ENCODE measurements at places on chromosomes 3 and 15. TPM values are rescaled to one million over a fixed set of nuclear protein-coding genes. Genes with fewer than 3 reads are reported as not detected.

Gene TUSC7
- not detected for total RNA-seq

Gene MASP1
- 1.2 TPM for total RNA-seq

Gene PLA2G4F
- total RNA-seq, result not detected

DNA sequence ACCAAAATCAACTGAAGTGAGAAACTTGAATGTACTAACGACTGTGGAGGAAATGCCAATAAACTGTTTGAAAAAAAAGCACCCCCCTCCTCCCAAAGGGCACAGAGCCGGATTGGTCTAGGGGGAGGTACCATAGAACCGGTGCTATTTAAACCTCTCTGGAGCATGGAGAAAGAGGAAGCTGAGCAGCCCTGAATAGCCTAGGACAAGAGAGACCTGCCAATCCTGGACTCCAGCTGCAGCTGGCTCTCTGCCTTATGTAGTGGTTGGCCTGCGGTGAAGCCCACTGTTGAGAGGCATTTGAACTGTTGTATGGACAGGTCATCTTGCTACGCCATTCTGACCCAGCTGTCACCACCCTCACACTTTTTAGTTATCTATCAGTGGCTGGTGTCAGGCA, 1.5 kb upstream of the SH3GL3 start:
- DNase-seq, result no peak

- peak; percentile 35 for DNase-seq
Observed at GRCh38 chr3:99637016-99637367, 1.4 kb upstream of the COL8A1 start.

DNA sequence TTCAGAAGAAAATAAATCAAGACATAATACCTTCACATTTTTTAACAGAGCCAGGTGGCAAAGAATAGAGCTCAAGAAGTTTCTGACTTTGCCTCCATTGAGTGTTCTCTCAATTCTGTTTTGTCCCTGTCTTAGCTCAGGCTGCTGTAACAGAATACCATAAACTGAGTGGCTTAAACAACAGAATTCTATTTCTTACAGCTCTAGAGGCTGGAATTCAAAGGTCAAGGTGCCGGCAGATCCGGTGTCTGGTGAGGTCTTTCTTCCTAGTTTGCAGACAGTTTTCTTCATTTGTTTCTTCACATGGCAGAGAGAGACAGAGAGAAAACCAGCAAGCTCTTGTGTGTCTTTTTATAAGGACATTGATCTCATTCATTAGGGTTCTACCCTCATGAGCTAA, 25.6 kb downstream of the IQCH start:
- DNase-seq, result no peak

DNA sequence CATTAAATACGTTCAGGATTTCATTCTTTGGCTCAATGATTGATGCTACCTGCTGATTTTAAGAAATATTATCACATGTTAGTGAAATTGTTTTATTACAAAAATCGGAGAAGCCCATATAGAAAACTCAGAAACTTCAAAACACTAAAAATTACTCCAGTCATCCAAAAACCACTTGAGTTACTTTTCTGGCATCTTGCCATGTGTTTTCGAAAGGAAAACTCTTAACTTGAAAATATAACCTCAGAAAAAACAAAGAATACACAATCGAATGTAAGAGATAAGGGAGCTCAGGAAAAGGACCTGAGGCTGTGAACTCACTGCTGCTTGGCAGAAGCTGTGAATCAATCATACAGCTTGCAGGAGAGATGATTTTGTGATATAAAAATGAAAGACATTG, 151.3 kb upstream of the SLITRK3 start:
- DNase-seq, result no peak

DNA sequence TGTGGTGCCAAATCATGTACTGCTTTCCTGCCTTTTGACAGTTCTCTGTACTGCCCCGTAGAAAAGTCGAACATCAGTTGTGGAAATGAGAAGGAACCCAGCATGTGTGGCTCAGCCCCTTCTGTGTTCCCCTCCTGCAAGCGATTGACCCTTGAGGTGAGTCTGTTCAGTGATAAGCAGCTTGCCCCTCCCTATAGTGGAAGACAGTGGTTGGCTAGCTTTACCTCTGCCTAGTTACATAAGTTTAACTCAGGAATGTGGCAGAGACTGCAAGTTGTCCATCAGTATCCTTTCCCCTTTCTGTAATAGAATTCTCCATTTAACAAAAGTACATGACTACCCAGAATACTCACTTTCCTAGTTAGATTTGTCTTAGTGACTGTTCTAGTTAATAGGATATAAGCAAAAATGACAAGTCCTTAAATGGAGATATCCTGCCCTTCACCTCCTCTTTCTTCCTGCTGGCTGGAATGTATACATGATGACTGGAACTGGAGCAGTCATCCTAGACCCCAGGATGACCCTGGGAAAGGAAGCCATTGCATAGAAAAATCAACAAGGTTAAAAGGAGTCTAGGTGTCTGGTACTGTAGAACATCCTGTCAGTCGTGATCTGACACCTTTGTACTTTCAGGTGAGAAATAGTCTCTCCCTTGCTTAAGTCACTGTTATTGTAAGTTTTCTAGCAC, 10.6 kb downstream of the SETMAR start:
- no peak for DNase-seq

DNA sequence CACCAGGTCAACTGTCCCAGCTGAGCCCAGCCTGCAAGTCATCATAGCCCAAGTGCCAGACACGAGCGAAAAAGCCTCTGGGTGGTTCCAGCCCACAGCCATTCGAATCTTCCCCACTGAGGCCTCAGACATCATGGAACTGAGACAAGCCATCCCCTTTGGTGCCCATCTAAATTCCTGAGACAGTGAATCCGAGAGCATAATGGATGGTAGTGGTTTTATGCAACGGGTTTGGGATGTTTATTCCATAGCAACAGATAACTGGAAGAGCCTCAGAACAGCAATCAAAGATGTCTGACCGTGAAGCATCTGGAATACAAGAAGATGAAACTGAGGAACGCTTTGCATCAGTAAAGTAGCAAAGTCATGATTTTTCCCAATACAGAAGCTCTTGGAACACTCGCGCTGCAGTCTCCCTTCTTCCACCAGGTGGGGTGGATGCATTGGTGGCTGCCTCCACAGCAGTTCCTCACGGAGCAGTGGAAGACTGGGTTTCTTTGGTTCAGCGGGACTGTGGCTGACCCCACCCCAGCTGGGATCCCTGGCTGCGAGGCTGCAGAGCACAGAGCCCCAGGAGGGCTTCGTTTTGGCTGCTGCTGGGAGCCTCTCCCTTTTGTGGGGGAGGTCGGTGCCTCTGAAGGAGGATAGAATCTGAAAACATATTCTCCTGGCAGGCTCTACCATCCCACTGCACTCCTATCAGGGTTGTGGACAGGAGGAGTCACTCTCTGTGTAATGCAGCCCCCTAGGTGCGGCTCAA, 26.4 kb upstream of the PDE8A start:
- peak; percentile 80 for DNase-seq

- no peak for DNase-seq
Observed at GRCh38 chr3:164467007-164467406, 611.3 kb downstream of the SI start.

GRCh38 chr3:72220946-72221345, 436.0 kb upstream of the PROK2 start:
- no peak for DNase-seq

Measured in H7 (cell line).